ENCODE measurements at places on chromosomes 7 and 10.

DNA sequence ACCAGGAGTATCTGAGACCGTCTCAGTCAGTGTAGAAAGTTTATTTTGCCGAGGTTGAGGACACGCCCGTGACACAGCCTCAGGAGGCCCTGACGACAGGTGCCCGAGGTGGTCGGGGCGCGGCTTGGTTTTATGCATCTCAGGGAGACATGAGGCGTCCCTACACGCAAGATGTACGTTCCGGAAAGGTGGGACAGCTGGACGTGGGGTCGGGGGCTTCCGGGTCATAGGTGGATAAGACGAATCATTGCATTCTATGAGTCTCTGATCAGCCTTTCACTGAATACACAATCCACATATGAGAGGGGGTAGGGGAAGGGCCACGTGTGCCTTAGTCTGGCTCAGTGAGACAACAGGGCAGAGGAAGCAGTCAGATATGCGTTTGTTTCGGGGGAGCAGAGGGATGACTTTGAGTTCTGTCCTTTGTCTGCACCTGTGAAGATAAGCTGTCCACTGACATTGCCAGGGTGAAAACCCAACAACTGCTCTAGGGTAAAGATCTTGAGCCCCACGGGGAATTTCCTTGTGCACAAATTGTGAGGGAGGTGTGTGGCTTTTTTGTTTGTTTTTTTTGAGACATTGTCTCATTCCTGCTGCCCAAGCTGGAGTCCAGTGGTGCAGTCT is 66.2 kb downstream of the DNAJB6 start:
- no peak for DNase-seq

- DNase-seq, result no peak
Measured at GRCh38 chr7:94639384-94639783, 16.5 kb downstream of the SGCE start.

GRCh38 chr7:130303982-130304381 is 11.0 kb downstream of the CPA4 start:
- DNase-seq, result no peak

GRCh38 chr10:126263006-126263676 is 125.1 kb downstream of the ADAM12 start:
- DNase-seq, result no peak

DNA sequence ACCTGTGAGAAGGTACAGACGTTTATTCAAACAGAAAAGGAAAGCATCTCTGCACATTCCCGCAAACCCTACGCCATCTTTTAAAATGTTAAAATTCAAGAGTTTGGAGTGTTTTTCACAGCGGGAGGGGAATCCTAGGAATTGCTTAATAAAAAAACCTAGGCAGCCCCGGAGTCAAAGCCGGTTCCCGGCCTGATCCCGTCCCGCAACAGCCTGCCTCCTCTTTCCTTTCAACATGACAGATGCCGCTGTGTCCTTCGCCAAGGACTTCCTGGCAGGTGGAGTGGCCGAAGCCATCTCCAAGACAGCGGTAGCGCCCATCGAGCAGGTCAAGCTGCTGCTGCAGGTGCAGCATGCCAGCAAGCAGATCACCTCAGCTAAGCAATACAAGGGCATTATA is 123.0 kb upstream of the VSTM2A start:
- no peak for DNase-seq

DNA sequence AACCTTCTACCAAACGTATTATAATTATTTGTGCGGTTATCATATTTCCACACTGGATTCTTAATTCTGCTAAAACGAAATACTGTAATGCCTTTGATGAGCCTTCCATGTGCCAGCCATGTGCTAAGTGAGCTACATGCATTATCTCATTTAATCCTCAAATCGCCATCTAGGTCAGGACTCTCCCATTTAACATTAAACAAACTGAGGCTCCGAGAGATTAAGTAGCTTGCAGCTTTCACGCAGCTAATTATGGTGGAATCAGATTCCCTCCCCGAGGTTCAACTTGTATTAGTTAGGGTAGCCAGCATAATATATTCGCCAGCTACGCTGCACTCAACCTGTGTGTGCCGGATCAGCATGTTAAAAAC is 798 bp upstream of the TSPAN33 start:
- no peak for DNase-seq

All from stimulated activated CD4-positive, alpha-beta T cell treated with anti-CD3 and anti-CD28 coated beads, Interleukin-1b, Interleukin-23, amount 100 ng/mL, for 1 hour (primary cell).